Lung microvascular endothelial cell (primary cell): ENCODE measurements at places on chromosomes 2 and 18.

- no peak for DNase-seq
Measured at GRCh38 chr18:25038261-25038660, 313.7 kb downstream of the ZNF521 start.

GRCh38 chr18:58996696-58997095 lies 132.0 kb downstream of the ZNF532 start:
- DNase-seq: no peak

DNA sequence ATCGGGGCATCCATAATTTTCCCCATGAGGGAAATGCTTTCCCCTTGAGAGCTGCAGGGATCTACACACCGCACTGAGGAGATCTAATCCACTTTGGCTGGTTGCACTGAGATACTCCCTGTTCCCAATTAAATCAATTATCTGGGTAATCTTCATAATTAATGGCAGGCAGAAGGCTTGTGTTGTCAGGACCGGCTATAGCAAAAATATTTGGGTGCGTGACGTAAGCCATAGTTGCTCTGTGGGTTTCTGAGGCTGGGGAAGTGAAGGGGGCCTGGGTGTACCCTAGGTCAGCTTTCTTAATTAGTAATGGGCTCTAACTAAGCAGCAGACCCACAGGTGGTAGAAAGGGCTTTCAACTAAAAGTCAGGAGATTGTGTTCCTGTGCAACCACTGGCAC lies 62.8 kb upstream of the UPP2 start:
- DNase-seq: no peak

- peak; percentile 83 for DNase-seq
Measured at GRCh38 chr18:11872479-11873136, 21.4 kb downstream of the CHMP1B start.

DNA sequence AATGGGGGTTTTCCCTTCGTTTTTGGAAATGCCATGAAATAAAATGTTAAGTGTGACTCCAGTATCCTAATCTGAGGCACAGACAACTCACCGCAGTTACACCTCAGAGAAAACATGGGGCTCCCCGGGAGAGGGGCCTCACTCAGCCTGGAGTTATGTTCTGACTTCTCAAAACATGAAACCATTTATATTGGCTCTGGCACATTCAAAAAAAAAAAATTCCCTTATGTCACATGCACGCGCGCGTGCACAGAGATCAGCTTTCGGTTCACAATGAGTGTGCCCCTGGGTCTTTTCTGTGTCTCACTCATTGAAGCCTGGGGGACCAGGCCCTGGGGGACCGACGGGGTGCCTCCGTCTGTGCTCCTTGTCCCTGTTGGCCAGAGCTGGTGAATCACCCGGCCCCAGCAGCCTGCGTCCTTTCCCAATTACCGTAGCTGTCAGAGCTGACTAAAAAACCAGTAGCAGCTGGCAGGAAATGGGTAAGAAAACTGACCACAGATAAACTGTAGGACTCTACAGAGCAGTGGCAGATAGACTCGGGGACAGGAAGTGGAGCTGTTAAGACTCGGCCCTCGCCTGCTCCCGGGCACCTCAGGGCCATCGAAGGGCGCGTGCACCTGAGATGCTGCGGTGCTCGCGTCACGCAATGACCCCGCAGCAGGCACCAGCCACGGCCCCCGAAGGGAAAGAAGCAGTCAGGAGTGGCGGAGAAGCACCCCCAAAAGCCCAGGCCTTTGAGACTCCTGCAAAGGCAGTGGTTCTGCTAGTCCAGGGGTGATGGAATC lies 138.3 kb upstream of the ID2 start:
- DNase-seq: peak; percentile 15

DNA sequence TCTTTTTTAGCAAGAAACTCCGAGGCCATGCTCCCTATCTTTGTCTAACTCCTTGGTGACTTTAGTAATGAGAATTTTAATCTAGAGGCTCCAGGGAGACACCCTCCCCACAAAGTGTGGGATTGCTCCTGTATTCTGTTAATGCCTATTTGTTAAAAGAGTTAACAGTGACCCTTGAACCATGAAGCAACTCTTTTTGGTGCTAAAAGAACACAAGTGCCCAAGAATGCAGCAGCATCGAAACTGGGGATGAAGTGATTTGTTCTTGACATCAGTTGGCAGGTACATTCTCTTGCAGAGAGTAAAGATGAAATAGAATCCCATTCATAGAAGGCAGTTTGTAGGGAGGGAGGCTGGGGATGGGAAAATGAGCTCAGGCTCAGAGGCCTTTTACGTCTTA lies 50.0 kb downstream of the FMNL2 start:
- DNase-seq: no peak

DNA sequence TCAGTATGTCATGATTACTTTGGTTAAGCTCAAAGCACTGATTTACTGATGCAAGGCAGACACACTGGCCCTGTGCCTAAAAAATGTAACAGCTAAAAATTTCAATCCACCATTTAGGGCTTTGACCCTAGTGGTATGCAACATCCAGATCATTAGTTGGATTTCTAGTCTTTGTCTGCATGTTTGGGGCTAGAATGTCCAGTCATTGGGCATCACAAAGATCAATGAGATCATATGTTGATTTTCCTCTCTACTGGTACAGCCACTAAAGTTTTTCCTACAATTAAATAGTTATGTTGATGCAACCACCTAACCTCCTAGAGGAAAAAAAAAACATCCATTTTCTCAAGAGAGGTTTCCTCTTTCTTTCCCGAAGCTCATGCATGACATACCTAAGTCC lies 53.4 kb upstream of the REV1 start:
- no peak for DNase-seq

DNA sequence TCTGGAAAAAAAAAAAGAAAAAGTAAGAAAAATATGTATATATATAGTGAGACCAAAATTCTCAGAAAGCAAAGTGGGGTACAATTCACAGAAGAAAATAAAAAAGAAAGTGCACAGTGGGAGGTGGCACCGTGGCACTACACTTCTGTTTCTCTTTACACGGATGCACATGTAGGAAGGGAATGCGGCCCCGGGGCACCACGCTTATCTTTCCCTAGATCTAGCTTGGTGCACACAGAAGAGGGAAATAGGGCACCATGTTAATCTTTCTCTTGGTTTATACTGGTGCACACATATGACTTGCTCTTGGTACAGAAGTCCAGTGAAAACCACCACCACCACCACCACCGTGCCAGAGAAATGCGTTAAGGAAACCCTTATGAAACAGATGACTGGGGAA lies 32.0 kb downstream of the EIPR1 start:
- DNase-seq: no peak

GRCh38 chr2:11698009-11698922 lies 28.3 kb upstream of the NTSR2 start:
- no peak for DNase-seq

- no peak for DNase-seq
Measured at GRCh38 chr2:214203744-214204289, 207.0 kb upstream of the VWC2L start.

GRCh38 chr18:48631851-48632250 lies 93.0 kb downstream of the CTIF start:
- DNase-seq: no peak

DNA sequence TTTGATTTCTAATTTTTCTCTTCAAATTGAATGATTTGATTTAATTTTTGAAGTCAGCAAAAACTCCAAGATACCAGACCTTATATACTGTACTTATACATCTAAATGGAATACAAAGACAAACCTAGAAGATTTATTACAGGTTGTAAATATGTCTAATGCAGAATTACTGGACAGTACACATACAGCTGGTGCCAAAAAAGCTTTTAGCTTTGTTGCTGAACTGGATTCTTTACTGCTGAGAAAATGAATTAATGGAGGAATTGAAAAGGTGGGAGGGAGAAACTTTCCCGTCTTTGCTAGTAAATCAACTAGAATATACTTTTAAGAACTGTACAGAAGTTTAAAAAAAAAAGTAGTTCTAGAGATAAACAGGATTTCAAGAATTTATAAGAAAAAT lies 17.5 kb downstream of the C1D start:
- no peak for DNase-seq

DNA sequence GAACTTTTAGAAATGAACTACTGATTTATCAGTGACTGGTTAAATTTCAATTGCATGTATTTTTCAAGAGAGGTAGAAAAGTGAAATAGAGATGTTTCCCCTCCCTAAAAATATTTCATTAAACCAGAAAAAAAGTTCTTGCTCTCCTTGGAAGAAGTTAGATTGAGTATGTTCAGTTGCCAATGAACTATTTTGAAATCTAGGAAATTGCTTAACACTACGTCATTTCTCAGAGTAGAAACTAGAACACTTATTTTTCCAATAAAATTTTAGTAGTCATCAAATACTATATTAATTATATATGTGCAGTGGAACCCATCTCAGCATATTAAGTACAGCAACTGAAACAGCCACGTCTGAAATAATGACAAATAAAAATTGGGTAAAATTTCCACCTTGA lies 51.8 kb upstream of the STAT1 start:
- no peak for DNase-seq

- DNase-seq: no peak
Measured at GRCh38 chr2:145910416-145910815, 1390.5 kb upstream of the ZEB2 start.

DNA sequence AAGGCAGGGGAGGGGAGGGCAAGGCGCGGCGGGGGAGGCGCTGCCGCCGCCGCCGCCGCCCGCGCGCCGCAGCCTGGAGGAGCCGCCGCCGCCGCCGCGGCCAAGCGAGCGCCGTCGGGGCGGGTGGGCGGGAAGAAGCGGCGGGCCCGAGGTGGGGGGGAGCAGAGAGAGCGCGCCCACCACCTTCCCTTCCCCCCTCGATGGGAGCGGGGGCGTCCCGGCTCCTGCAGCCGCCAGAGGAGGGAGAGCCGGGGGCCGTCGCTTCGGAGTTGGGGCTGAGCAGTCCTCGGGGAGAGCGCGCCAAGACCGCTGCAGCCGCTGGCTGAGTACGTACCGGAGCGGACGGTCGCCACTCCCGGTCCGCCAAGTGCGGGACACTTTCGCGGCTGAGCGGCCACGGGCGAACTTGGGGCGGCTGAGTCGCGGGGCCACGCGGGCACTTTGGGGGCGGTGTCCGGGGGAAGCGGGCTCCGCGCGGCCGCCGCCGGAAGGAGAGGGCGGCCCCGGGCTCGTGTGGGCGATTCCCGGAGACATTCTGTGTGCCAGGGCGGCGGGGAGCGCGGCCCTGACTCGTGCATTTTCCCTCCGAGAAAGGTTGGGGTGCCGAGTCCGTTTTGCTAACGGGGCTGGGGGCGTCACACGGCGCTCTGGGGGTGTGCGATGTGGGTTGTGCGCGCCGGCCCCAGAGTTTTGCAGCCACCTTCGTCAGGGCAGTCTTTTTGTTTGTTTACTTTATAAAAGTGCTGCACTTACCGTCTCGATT lies at the start of gene NAB1:
TSS of gene NAB1 (plus strand) at position 49 of the 763 bp plus-strand sequence. CDS start 10,094 bp downstream, outside the sequence.
- DNase-seq: peak; percentile 59

DNA sequence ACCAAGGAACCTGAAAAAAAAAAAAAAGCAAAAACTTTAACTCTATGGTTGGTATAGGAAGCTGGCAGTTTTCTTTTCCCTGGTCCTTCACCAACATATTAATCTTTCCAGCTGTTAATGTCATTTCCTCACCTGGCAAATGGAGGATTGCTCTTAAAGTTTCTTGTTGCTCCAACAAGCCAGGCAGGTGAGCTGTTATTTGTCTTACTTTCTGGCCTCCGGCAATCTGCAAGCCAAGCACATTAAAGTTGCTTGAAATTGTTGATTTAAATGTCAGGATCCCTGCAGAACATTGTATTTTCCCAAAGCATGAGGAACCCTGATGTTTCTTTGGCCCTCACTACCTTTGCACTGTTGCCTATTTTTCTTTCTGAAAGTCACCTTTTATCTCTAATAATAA lies 664.9 kb downstream of the METTL4 start:
- DNase-seq: no peak

DNA sequence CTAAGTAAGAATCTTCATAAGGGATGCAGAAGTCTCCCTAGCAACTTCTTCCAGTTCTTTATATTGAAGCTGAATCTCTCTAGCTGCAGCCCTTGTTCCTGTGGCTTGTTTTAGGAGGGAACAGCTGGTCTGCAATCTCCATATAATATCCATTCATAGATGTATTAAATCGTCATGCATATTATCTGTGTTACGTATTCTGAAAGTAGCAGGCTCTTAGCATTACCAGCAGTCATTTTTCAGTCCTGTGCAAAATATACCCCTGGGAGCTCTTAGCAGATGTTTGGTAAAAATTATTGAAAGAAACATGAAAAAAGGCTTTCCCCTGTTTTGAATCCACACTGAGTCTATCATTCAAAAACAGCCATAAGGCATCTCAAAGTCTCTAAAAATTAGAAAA lies 385.3 kb downstream of the IRS1 start:
- no peak for DNase-seq

- peak; percentile 84 for DNase-seq
Measured at GRCh38 chr2:58448065-58448507, 207.0 kb upstream of the FANCL start.

DNA sequence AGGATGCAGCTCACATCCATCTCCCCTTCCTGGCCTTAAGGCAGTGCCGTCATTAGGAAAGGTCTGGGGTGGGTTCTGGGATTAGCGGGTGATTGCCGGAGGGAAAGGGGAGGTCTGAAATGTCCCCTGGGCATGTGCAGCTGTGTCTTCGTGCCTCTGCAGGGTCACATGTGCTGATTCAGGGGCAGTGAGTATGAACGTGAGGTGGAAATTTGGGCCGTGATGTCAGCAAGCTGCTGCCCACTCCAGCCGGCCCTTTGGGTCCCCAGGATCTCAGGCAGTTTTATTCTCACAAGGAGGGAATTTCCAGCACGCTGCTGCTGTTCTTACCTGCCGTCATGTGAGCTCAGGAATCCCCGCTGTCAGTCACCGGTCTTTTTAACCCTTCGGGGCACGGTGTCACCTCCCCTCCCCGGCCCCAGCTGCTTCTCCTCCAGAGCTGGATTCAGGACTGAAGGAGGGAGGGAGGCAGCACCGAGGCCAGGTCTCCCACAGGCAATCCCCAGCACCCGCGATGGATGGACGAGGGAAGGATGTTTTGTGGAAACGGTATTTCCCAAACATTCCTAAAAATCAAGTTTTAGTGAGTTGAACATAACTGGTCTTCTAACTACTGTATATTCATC lies 23.5 kb downstream of the GPR35 start:
- DNase-seq: no peak

- no peak for DNase-seq
Measured at GRCh38 chr2:100071335-100072043, 70.9 kb downstream of the AFF3 start.

DNA sequence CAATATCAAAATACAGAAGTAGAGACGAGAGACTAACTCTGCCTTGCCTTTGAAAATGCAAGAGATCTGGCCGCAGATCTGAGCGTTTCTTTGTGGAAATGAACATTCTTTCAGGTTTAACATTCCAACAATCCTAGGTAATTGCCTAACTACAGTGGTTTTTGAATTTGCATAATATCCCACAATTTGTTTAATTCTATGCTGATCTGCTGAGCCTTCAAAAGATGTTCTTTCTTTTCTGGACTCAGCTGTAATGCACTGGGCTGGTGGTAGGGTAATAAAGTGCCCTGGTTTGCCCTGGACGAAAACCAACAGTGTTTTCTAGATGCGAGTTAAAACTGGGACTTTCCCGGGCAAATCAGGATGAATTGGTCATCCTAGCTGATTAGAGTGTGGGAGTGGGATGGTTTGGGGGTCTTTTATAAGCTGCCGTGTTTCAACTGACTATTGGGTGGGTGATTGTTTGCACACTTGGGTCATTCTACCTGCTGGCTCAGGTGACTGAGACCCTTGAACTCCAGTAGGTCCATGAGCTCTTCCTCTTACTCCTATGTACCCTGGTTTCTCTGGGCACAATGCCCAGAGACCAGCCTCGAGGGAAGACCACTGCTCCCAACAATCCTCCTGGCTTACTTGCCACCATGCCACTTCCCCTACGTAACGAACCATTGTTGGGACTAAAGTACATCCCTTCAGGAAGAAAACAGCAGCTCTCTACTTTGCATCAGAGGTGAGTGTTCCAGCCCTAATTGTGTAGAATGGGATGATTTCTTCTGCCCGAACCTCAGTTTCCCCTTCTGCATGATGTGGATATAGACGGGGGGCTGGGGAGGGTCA lies 3.4 kb upstream of the PAX8 start:
- DNase-seq: no peak
